SHP77 (cell line): ENCODE measurements at places on chromosomes 2 and 18.

DNA sequence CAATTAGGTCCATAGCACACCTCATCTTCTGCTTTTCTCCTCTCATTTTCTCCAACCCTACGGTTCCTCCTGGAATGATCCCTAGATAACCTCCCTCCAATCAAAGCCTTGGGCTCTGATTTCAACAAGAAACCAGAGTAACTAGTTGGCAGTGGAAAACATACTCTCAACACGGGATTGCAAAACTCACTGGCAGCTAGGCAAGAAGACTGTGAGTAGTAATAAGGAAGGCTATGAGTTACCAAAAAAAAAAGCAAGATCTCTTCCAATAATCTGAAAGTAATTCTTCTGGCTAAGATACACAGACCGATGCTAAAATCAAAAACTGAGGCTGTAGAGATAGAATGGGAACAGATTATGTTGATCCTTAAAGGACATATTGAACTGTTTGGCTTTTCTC lies 28.4 kb upstream of the CCDC102B start:
- DNase-seq: no peak

DNA sequence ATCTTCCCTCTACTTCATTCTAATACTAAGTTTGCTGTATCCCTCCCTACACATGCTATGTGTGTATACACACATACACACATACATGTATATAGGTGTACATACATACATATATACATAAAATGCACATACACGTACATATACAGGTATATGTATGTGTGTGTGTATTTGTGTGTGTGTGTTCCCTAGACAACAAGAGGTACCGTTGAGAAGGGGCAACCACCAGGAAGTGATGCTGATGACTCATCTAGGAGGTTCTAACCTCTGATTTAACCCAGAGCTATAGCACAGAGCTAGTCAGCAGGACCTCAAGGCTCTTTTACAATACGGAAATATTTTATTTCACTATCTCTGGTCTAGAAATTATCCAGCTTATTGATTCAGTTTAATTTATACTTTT lies 139.2 kb downstream of the LAMA3 start:
- DNase-seq: peak; percentile 32

- peak; percentile 58 for DNase-seq
Observed at GRCh38 chr2:10477443-10478297, 29.5 kb upstream of the ODC1 start.

DNA sequence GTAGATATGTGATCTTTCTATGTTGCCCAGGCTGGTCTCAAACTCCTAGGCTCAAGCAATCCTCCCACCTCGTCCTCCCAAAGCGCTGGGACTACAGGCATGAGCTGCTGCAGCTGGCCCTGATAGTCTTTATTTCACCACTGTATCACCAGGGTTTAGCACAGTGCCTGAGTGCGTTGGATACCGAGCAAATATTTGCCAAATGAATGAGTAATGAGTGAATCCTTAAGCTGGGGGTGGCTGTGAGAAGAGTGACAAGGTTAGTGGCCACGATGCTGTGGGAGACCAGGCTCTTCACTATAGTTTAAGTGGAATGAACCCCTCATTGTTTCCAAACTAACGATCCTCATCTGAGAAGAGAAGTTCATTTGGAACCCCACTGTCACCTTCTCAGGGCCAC lies 60.8 kb upstream of the FAM136A start:
- DNase-seq: peak; percentile 11

DNA sequence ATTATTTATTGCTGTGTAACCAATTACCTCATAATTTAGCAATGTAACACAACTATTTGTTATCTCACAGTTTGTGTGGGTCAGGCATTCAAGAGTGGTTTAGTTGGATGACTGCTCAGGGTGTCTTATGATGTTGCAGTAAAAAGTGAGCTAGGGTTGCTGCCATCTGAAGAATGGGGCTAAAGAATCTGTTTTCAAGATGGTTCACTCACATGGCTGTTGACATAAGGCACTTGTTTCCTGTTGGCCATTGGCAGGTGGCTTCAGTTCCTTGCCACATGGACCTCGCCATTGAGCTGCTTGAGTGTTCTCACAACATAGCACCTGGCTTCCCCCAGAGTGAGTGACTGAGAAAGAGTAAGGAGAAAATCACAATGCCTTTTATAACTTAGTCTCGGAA lies 123.2 kb downstream of the TMEM17 start:
- peak; percentile 35 for DNase-seq

DNA sequence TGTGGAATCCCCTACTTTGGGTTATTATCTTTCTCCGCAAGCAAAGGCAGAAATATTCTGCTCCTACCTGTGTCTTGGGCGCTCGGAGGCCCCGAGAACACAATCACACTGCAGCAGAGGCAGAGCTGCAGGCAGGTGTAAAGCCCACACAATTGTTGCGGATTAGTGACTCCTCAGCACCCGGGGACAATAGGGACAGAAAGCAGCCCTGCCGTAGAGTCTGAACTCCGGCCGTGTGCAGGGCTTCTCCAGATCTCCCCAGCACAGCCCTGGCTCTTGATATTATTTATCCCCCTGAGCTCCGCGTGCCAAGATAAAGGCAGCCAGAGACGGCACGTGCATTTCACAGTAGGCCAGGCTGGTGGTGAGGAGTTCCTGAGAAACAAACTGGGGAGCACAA lies 229.2 kb downstream of the EN1 start:
- DNase-seq: no peak

DNA sequence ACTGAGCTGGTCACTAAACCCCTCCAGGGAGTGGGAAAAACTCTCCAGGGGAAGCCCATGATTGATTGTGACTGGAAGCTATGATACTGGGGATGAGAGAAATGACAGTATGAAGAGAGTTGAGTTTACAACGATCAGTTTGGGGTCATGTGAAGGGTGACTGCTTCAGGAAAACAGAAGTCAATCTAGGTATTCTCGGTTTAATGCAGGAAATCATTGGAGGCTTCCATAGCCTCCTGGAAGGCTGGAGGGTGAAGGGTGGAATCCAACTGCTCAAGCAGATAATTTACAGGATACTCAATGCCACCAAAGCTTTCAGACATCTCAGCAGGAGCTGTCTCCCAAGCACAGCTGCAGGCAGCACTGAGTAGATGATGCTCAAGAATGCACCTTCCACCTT lies 154.6 kb downstream of the ZNF516 start:
- DNase-seq: no peak

DNA sequence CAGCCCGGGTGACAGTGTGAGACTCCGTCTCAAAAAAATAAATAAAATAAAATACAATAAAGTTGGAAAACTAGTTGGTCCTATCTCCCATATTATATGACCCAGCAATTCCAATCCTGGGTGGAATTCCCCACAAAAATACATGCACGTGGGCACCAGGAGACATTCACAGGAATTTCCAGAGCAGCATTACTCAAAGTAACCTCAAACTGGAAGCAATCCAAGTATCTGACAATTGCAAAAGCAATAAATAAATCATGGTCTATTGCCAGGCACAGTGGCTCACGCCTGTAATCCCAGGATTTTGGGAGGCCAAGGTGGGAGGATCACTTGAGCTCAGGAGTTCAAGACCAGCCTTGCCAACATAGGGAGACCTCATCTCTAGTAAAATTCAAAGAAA lies 101.2 kb upstream of the MAP4K4 start:
- no peak for DNase-seq

DNA sequence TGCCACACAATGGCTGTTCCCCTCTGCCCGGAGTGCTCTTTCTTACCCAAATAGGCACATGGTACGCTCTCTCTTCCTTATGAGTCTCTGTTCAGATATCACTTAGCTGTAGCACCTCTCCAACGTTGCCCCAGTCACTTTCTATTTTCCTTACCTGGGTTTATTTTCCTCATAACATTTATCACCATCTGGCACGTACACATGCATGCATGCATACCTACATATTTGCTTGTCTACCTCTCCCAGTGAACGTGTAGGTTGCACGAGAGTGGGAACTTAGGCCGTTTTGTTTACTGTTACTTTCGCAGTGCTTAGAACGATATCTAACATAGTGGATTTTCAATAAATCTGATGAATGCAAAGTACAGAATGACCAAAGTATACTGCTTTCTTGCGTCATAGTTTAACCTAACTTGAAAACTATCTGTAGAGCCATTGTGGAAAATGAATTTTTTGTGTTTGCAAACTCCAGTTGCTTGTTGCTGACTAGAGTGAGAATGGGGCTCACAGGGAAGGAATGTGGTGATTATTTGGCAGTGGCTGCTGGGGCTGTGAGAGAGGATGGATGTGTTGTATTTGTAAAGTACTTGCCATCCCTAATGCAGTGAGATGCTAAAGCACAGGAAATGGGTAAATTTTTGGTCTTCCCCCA lies 47.1 kb downstream of the ACSL3 start:
- DNase-seq: no peak

- no peak for DNase-seq
Observed at GRCh38 chr2:101403745-101404144, 16.4 kb upstream of the CREG2 start.

DNA sequence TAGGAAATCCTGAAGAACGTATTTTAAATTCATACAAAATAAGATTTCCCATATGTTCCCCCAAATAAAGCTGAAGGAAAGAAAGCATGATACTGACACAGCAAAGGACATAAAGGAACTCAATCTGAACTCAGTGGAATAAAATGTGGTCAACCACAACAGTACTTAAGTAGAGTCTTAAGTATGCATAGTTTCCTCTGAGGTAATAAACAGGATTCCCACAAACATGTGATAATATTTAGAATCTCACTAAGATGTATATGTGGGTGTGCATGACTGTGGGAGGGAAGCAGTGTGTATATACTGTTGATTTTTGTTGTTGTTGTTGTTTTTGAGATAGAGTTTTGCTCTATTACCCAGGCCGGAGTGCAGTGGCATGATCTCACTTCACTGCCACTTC lies 69.3 kb downstream of the NOL10 start:
- no peak for DNase-seq

DNA sequence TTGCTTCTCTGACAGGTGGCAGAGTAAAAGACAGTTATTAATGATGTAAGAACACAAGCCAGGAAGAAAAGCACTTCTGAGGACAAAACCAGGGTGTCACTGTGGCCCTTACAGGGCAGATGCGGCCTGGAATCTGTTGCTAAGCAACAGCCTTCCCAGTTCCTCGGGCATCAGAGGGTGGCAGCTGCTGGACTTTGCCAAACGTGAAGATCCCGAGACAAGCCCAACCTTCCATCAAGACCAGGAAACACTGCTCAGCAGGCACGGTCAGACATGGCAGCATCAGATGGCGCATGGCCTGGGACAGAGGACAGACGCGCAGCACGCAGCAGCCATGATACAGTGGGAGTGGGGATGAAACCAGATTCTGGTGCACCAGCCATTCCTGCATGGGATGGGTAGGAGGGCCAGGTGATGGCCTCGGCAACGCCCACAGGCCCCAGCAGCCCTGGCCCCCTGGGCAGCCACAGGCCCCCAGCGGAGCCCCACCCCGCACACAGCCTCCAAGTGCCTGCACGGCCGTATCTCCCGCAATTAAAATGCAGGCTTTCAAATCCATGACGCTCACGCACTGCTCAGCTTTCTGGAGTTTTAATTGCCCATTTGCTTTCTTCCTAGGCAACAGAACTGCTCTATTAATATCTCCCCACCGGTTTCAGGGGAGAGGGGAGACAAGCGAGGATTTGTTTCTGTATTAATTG lies 89.0 kb downstream of the EIPR1 start:
- peak; percentile 24 for DNase-seq

DNA sequence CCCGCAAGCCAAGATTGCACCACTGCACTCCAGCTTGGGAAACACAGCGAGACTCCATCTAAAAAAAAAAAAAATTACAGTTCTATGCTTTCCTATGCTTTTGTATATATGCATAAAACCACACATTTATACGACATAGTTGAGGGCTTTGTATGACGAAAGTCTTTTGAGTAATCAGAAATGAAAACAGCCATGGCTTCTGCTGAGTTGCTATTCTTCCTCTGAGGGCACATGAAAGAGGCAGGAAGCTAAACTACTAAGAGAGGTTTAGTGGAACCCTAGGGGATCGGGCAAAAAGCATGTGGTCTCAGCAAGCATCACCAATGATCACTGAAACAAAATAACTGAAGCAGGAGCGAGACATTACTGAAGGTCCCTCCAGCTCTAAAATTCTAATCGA lies 99.6 kb downstream of the ZAP70 start:
- no peak for DNase-seq

GRCh38 chr2:30185178-30185577 lies 38.4 kb downstream of the YPEL5 start:
- DNase-seq: no peak

- peak; percentile 14 for DNase-seq
Observed at GRCh38 chr2:182366628-182367027, 60.2 kb downstream of the PDE1A start.

GRCh38 chr2:152054593-152054992 lies 44.3 kb downstream of the CACNB4 start:
- DNase-seq: no peak

DNA sequence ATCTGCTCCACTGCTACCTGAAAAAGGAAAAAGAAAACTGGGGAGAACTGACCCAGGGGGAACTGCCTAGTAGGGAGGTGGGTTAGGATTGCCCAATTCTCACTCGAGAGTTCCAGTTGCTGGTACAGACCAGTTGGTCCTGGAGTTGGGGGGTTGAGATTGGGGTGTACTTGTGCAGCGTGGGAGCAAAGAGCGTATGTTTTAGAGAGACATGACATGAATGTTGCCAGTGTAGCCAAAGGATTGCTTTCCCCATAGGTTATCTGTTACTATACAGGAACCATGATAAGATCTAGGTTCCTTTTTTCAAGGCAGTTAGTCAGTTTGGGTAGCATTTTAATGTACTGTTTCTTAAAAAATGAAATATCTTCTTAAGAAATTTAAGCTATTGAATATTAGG lies 68.6 kb downstream of the APLF start:
- DNase-seq: no peak

DNA sequence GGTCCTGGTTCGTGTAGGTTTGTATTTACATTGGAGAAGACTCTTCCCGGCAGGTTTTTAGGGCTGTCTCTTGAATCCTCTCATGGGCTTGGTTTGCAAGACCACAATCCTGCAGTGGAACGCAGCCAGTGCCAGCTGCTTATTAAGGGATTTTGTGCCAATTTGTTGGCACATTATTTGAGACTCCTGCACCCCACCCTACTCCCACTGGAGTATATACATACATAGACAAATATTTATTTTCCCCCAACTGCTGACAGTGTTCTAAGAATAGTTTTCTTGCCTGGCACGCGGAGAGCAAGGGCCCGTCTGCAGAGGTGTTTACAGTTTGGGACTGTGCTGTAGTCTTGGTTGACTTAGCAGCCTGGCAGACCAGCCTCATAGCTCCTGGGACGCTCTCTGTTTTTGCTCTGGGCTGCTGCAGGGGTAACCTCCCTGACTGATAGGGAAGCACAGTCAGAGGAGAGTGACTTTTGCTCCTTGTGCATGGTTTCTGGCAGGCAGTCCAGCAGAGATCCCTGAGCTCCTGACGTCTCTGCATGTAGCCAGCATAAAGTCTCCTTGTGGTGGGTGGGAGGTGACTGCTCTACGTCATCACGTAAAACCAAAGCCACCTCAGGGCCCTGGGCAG lies 1.9 kb downstream of the LDLRAD4 start:
- peak; percentile 43 for DNase-seq

- DNase-seq: no peak
Observed at GRCh38 chr18:14189858-14190257, 57.6 kb upstream of the ZNF519 start.

DNA sequence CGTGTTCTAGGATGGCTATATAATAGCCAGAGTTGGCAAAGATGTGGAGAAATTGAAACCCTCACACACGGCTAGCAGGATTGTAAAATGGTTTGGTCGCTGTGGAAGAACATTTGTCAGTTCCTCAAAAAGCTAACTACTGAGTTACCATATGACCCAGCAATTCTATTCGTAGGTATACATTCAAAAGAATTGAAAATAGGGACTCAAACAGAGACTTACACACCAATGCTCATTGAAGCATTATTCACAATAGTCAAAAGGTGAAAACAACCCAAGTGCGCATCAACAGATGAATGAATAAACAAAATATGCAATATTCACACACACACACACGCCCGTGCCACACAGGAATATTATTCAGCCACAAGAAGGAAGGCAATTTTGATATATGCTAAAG lies 98.7 kb downstream of the PLA2R1 start:
- no peak for DNase-seq
